ENCODE measurements at places on chromosomes 7 and 10.
A peak's percentile ranks its signal among the peaks of the same experiment; 100 is the strongest.

DNA sequence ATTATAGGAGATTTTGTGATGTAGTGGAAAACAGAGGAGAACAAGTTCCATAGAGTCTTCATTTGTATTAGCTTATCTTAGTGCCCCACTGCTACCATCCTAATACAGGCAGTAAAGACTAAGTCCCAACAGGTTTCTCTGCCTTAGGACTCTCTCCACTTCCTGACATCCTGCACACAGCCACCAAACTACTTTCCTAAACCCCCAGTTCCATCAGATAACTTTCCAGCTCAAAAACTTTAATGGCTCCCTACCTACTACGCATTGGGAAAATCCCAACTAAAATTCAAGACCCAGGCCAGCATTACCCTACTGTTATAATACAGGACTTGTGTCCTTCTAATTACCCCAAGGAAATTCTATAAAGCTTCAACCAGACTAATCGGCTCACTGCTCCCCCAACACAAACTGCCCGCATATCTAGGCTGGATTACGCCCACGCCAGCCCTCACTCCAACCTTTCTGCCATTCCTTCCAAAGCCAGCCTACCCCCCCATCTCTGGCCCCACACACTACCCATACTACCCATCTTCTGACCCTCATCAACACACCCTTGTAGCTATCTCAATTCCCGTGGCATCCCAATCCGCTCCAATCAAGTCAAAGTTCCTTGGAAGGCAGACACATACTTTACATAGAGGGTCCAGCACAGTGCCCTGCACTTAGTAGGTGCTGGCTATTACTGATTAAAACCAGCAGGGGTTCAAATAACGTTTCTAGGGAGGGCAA is 1.4 kb downstream of the IDE start:
- no peak for DNase-seq

DNA sequence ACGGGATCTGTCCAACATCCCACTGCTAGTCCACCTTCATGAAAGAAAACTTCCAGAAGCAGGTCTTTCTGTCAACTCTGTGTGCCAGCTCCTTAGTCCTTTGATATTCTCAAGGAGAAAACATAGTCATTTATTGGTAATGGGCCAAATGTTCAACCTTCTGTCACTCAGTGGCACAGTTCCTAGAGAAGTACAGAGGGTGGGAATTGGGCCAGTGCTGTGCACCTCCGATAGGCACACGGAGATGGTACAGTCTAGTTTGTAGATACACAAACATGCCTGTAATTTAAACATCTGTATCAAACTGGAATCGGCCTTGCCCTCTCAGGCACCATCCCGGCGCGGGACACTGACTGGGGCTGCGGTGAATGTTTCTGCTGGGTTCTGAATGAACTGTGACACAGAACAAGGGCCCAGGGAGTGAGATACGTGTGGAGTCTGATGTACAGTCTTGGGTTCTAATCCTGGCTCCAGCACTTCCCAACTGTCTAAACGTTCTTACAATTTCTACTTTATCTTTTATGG is 213.9 kb upstream of the SHH start:
- no peak for DNase-seq

DNA sequence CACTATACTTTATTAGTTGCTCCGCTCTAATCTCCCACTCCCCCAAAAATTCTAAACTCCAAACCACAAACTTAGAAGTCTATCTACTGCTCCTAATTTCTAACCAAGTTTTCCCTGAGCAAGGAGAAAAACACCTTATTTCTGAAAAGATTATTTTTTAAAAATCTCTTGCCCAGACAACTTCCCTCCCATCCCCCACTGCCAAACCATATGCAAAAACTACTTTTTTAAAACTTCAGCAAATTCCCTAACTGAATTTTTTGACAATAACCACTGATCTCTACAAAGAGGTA is 1.9 kb downstream of the UBE2H start:
- DNase-seq = no peak

GRCh38 chr7:140517546-140518369 is 38.5 kb upstream of the MKRN1 start:
- peak; percentile 92 for DNase-seq

- DNase-seq = peak; percentile 74
Measured at GRCh38 chr7:1844336-1844950, 174.4 kb downstream of the ELFN1 start.

DNA sequence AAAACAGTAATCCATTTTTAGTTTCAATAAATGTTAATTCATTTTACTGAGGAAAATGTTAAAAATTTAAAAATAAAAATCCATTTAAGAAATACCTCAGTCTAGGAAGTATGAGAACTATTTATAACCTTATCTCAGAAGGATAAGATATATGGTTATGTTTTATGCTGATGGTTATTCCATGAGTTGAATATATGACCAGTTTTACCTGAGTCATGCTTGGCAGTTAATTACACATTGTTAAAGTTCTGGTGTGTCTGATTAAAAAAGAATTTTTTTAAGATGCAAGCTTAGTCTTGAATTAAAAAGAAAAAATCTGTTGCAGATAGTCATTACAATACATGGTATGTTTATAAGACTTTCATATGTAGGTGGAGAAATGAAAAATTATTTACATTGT is 191.7 kb downstream of the ARL4A start:
- DNase-seq = no peak

DNA sequence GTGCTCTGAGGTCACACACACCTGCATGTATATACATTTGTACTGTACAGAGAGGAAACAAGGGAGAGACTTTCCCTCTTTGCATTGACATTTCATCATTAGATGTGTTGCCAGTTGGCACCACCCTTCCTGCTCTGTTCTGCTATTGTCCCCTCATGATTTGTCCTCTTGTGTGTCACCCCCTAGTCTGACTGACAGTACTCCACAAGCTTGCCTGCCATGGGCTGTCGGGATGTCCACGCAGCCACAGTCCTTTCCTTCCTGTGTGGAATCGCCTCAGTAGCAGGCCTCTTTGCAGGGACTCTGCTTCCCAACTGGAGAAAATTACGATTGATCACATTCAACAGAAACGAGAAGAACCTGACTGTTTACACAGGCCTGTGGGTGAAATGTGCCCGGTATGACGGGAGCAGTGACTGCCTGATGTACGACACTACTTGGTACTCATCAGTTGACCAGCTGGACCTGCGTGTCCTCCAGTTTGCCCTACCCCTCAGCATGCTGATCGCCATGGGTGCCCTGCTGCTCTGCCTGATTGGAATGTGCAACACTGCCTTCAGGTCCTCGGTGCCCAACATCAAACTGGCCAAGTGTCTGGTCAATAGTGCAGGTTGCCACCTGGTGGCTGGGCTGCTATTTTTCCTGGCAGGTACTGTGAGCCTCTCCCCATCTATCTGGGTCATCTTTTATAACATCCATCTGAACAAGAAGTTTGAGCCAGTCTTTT is 9.4 kb downstream of the CLDN12 start:
- no peak for DNase-seq

- DNase-seq = no peak
Measured at GRCh38 chr7:13240349-13240748, 552.9 kb downstream of the ARL4A start.

DNA sequence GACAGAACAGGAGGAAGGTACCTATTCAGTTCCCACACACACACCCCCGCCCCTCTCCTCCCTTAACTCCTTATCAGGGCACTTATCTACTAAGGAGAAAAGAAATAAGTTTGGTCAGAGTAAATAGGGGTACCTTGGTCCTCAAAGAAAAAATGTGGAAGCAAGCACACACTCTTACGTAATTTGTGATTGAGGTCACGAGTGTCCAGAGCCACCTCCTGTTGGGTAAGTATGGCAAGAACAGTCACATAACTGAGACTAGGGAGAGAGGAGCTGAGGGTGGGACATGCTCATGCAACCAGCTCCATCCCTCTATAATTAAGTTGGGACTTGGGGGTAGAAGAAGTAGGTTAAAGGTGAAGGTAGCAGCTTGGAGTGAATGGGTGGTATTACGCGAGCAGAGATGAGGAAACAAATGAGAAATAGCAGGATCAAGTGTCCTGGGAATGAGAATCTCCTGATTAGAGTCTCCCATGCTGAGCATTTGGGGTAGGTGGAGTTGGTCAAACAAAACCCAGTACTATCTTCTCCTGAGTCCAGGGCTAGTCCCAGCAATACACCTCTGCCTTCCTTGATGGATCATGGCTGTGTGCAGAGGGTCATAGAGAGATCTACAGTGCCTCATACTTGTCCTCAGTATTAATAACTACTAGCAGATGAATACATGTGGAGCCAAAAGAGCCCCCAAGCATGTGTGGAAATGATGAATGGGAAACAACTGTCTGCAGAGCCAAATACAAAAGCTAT is 77.1 kb downstream of the GSAP start:
- no peak for DNase-seq

DNA sequence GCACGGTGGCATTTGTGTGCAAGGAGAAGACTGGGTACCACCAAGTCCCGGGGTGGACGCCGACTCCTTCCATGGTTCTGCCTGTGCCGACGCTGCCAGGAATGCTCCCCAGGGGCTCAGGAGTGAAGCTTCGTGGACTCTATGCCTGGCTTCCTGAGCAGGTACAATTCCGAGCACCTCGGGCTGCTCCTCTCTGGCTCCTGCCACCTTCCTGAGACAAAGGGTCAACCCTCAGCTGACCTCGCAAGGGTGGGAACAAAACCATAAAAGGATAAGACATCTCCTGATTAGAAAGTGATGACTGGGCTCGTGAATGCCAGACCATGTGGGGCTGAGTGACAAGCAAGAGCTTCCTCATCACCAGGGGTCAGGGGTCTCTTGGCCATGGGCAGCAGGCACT is 31.8 kb downstream of the CALML3 start:
- no peak for DNase-seq

GRCh38 chr7:79352323-79352722 is 101.1 kb downstream of the MAGI2 start:
- DNase-seq = no peak

GRCh38 chr10:114694752-114695151 is 36.7 kb upstream of the ABLIM1 start:
- DNase-seq = no peak

GRCh38 chr10:43748560-43748959 is 99.9 kb upstream of the ZNF32 start:
- DNase-seq = no peak

DNA sequence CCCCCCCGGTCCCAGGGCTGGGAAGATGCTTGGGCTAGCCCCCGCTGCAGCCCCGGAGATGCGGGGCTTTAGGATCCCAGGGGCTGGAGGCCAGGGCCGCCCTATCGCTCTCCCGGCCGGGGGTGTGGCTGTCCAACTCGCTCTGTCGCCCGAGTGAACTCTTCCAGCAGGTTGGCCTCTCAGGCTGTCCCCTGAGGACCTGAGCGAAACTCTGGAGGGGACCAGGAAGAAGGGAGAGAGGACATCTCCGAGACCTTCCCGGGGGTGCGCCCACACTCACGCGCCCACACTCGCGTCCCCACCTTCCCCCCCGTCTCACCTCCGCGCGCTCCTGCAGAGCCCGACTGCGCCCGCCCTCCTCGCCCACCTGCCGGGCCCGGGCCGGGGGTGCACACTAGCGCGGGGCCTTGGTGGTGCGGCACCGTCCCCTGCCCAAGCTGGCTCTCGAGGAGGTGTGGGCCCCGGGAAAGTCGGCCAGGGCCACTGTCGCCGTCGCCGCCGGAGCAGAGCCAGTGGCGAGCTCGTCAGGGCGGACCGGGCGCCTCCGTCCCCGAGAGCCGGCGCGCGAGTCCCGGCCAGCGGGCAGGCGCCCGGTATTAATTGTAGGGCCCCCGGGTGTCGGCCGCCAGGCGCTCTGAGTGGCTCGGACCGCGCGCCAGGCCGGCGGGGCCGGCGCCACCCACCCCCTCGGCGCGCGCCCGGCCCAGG is 101.7 kb upstream of the SVIL start:
- DNase-seq = peak; percentile 87

DNA sequence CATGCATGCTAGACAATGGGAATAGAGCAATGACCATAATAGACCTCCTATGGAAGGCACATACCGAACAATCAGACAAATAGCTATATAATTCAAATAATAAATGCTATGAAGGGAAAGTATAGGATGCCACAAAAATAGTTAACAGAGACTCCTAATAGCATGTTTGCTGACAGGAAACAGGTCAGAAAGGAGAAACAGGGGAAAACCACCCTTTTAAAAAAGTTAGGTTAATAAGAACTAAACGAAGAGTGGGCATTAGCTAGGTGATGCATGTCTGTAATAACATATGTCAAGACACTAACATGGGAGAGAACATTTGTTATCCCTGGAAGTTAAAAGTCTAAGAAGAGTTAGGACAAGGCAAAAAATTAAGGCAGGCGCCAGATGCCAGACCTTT is 58.9 kb downstream of the ABI1 start:
- DNase-seq = no peak

DNA sequence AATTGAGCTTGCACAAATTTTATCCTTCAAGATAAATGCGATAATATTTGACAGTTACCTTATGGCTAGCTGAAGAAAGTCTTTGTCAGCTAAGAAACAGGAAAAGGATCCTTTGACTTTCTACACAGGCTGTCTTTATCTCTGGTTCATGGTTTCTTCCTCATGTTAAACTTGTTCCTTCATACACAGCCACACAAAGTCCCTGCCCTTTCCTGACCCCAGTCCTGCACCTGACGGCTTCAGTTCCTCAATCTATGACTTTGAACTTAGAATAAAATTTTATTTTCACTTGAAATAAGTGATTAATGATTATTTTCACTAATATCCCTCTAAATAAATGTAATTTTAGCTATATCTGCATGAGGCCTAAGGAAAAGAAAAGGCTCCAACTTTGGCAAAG is 77.8 kb upstream of the PRSS1 start:
- DNase-seq = no peak
